ENCODE measurements at places on chromosomes 4 and X. TPM values are rescaled to one million over a fixed set of nuclear protein-coding genes. Genes with fewer than 3 reads are reported as not detected.

Gene SGMS2
- 17.1 TPM for total RNA-seq

Gene VCX3B
- total RNA-seq: not detected

Gene FOXR2
- total RNA-seq: not detected

Gene TMEM150C
- total RNA-seq: 1.6 TPM

All from osteocyte (in vitro differentiated cells).